ENCODE measurements at places on chromosomes 13 and 19.

DNA sequence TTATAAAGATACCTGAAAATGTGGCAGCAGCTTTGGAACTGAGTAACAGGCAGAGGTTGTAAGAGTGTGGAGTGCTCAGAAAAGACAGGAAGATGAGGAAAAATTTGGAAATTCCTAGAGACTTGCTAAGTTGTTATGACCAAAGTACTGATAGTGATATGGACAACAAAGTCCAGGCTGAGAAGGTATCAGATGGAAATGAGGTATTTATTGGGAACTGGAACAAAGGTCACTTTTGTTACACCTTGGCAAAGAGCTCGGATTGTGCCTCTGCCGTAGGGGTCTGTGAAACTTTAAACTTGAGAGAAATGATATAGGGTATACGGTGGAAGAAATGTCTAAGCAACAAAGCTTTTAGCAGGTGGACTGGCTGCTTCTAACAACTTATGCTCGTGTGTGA is 419.9 kb downstream of the PCDH17 start:
- DNase-seq: no peak

DNA sequence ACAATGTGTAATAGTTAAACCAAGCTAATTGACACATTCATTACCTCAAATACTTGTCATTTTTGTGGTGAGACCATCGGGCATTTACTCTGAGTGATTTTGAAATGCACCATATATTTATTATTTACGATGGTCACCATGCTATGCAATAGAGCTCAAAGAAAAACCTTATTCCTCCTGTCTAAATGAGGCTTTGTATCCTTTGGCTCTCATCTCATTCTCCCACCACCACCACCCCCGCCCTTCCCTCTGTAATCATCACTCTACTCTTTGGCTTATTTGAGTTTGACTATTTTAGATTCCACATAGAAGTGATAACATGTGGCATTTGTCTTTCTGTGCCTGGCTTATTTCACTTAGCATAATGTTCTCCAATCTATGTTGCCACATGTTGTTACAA is 124.9 kb downstream of the CYSLTR2 start:
- DNase-seq: no peak

DNA sequence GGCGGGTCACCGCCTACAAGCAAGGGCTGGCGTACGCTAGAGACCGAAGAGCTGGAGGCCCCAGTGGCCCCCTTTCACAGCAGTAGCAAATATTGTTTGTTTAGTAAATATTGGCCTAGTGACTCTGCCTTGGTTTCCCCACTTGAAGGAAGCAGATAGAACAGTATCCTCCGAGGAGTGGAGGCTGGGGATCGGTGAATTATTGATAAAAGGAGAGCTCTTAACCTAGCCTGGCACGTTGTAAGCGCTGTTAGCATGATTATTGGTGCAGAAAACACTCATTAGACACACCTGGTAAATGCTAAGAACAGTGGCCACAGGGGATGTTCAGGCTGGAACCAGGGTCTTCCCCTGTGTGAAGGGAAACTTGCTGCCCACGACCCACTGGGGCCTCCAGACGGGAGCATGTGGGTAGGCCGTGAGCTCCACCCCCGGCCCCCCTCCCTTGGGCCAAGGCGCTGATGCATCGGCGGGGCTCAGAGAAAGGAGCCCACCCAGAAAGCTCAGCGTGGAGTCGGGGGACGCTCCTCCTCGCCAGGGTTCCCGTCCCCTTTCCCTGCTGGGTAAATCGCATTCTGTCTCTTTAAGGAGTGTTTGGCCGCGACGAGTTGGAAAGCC is 2.3 kb downstream of the IER2 start:
- no peak for DNase-seq

GRCh38 chr13:77177646-77178045 is 149.2 kb downstream of the MYCBP2 start:
- no peak for DNase-seq

GRCh38 chr13:99971576-99972189 is at the start of gene ZIC5:
ZIC5 (minus strand) TSS chr13:99971767; CDS start chr13:99971603, 164 bp downstream.
- DNase-seq: no peak

- no peak for DNase-seq
Measured at GRCh38 chr13:88288326-88288725, 617.2 kb downstream of the SLITRK5 start.

DNA sequence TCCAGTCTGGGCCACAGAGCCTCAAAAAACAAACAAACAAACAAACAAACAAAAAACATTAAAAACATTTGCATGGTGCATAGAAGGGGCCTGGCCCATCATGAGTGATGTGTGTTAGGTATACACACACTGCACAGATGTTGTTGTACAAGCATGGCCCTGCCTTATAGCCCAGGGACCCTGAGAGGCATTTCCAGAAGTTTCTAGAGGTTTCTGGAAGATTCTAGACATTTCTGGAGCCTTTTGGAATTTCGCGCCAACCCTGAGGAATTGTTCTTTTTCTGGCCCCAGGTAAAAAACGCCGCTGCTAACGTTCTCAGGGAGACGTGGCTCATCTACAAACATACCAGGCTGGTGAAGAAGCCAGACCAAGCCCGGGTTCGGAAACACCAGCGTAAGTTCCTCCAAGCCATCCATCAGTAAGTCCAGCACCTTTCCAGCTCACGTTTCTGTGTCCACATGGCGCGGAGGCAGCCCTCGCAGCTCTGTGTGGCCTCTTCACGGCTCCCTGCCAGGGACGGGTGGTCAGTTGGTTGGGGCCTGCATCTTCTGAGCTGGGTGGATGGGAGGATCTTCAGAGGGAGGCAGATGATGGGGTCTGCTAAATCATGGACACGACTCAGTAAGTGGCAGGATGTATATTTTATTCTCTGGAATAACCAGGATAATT is 18.4 kb upstream of the ARRDC2 start:
- DNase-seq: no peak

DNA sequence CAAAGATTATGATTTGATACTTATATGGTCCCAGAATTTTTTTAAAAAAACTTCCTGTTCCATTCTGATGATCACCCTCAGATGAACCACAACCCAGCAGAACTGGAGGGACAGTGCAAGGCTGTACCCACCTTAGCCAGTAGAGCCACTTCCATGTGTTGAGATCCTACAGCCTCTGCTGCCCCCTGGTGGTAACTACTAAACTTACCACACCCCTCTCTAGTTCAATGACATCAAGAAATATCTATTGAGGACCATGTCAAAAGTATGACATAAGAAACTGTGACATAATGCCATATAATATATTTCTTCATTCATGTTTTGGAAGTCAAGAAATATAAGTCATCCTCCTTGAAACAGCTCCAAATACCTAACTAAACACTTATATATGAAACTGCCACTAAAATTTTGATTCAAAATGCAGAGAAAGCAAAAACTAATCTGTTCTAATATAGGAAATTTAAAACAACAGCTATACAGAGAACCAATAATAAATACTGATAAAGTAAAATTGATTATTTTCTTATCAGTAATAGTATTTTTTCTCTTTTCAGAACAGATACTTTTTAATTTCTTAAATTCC is 412.6 kb downstream of the KCTD12 start:
- peak; percentile 73 for DNase-seq

- no peak for DNase-seq
Measured at GRCh38 chr19:31054430-31054829, 294.8 kb downstream of the TSHZ3 start.

DNA sequence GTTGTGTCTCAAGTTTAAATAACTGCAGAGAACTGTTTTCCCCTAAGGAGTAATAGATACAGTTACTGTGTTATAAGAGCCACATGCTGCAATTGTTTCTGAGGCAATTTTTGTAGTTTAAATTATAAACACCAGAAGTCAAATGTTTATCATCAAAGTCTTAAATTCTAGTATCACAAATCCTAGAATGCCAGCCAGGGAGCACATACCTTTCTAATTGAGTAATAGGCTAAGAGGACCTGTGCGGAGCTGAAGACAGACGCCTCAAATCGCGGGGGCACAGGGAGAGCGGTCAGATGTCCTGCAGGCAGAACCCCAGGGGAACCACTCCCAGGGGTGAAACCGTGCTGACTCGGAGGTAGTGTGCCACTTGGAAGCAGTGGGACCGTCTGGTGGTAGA is 65.2 kb upstream of the TNFRSF19 start:
- no peak for DNase-seq

DNA sequence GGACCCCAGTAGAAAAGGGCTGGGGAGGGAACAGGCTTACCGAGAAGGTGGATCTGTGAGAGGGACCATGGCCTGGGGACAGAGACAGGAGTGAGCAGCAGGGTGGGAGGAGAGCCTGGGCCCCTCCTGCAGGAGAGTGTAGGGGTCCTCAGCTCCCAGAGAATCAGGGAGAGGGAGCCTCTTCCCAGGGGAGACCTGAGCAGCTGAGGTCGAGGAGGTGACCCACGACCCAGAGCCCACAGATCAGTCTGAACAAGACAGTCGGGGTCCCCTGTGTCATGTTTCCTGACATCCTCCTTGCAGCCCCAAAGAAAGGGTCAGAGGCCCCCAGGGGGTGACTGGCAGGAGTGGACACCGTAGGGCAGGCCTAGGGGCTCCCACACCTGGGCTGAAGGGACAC is 6.7 kb downstream of the CEACAM4 start:
- DNase-seq: no peak

DNA sequence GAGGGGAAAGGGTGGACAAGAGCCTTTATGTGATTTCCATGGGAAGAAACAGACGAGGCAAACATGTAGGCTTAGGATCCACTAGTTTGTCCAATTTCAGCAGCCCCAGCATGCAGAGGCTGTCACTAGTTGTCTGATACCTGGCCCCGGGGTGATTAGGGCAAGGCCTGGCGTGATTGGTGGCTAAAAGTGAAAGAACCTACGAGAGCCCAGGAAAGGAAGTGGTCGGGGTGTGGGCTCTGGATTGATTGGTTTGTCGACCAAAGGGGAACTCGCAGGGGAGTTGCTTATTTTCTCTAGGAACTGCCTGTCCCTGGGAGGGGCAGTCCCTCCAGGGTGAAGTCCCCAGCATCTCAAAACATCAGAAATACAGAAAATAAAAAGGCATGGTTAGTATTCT is 64.2 kb upstream of the UQCRFS1 start:
- DNase-seq: no peak

DNA sequence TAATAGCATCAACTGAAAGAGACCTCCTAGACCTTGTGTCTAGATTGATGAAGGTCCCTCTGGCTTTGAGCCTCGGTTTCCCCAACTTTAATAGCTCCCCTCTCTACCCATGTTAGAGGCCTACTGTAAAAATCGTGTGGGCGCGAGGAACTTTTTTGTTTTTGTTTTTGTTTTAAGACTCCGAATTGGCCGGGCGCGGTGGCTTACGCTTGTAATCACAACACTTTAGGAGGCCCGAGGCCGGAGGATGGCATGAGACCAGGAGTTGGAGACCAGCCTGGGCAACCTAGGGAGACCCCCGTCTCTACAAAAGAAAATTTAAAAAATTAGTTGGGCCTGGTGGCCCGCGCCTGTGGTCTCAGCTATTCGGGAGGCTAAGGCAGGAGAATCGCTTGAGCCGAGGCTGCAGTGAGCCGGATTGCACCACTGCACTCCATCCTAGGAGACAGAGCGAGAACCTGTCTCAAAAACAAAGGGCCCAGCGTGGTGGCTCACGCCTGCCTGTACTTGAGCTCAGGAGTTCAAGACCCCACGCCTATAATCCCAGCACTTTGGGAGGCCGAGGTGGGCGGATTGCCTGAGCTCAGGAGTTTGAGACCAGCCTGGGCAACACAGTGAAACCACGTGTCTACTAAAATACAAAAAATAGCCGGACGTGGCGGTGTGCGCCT is 858 bp upstream of the PPP6R1 start:
- no peak for DNase-seq
